Mesothelial cell of epicardium (in vitro differentiated cells): ENCODE measurements at places on chromosomes 4 and X. TPM values are rescaled to one million over a fixed set of nuclear protein-coding genes. Genes with fewer than 3 reads are reported as not detected.

The IL3RA gene
- total RNA-seq = 0.16 to 0.20 TPM in 2 of 3 replicates, not detected in the other

DNA sequence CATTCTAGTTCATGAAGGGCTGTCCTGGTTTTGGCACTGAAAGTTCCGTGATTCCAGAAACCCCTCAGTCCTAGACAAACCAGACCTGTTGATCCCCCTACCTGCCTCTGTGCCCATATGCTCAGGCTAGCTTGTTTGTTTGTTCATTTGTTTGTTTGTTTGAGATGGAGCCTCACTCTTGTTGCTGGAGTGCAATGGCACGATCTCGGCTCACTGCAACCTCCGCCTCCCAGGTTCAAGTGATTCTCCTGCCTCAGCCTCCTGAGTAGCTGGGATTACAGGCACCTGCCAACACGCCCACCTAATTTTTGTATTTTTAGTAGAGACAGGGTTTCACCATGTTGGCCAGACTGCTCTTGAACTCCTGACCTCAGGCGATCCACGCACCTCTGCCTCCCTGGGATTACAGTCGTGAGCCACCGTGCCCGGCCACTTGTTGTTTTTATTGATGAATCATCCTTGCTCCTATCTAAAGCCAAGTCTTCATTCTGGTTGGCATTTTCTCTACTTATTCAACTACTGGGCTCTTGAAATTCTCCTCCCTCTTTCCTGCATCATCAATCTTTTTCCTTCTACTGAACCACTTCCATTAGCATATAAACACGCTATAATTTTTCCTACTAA, 86.3 kb upstream of the BMP2K start:
- no peaks in the 10 kb centered on the region for H3K36me3 ChIP-seq
- no peak for DNase-seq
- H3K27me3 ChIP-seq = no peaks in the 10 kb centered on the region
- H3K4me1 ChIP-seq = peaks cover 11% of the 10 kb centered on the region

GRCh38 chrX:129843459-129844306, at the start of gene ZDHHC9:
TSS of gene ZDHHC9 (minus strand) at chrX:129843886. CDS start at chrX:129841945, 1,941 bp downstream.
- no peaks in the 10 kb centered on the region for H3K36me3 ChIP-seq
- peaks cover 13% of the 10 kb centered on the region for H3K27me3 ChIP-seq
- peak within 1 kb of the TSS; percentile 93 for H3K27ac ChIP-seq
- H3K4me3 ChIP-seq = peak within 1 kb of the TSS; percentile 84
- peak; percentile 91 for DNase-seq
- peaks cover 15% of the 10 kb centered on the region for H3K4me1 ChIP-seq

The BMX gene
- not detected in 3 replicates for total RNA-seq

- peaks cover 6% of the 10 kb centered on the region for H3K36me3 ChIP-seq
- H3K4me3 ChIP-seq = no peak overlapping the region
- no peak overlapping the region for H3K27ac ChIP-seq
- peaks cover 5% of the 10 kb centered on the region for H3K4me1 ChIP-seq
- no peaks in the 10 kb centered on the region for H3K27me3 ChIP-seq
Observed at GRCh38 chr4:150056569-150056968, 21.7 kb upstream of the DCLK2 start.

DNA sequence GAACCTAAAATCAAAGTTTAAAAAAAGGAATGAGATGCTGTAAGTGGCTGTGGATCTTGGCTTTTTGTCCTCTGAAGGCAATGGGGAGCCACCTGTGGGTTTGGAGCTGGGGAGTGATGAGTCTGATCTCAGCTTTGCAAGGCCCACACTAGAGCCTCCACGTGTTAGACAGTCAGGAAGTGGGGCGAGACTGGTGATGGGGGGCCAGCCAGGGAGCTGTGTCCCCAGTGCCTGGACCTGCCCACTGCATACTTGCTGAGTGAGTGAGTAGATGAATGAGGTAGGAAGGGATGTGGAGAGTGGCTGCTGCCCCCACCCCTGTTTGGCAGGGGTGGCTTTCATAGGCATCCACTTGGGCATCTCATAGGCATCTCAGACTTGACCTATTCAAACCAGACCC, 84.0 kb downstream of the NHSL2 start:
- no peak overlapping the region for H3K4me3 ChIP-seq
- no peaks in the 10 kb centered on the region for H3K36me3 ChIP-seq
- H3K4me1 ChIP-seq = peaks cover 40% of the 10 kb centered on the region
- DNase-seq = no peak

- no peak overlapping the region for H3K4me3 ChIP-seq
- no peaks in the 10 kb centered on the region for H3K36me3 ChIP-seq
- H3K27me3 ChIP-seq = no peaks in the 10 kb centered on the region
- no peak overlapping the region for H3K27ac ChIP-seq
- peaks cover 12% of the 10 kb centered on the region for H3K4me1 ChIP-seq
Observed at GRCh38 chr4:115121351-115122043, 8.1 kb upstream of the NDST4 start.

The NIPAL1 gene
- total RNA-seq = 12.1 to 13.4 TPM (median 13.3 TPM) in 3 replicates

The AFF2 gene
- 5.8 TPM in 3 replicates for total RNA-seq

- DNase-seq = no peak
- H3K4me1 ChIP-seq = peaks cover 16% of the 10 kb centered on the region
- peaks cover 14% of the 10 kb centered on the region for H3K27me3 ChIP-seq
- H3K4me3 ChIP-seq = no peak overlapping the region
- H3K36me3 ChIP-seq = no peaks in the 10 kb centered on the region
- H3K27ac ChIP-seq = no peak overlapping the region
Observed at GRCh38 chr4:1547131-1547855, 136.8 kb downstream of the FAM53A start.

The NDNF gene
- total RNA-seq = 8.6 to 10.1 TPM (median 9.9 TPM) in 3 replicates

- peaks cover 5% of the 10 kb centered on the region for H3K4me1 ChIP-seq
- H3K4me3 ChIP-seq = no peak overlapping the region
- H3K27ac ChIP-seq = no peak overlapping the region
- H3K27me3 ChIP-seq = peaks cover 31% of the 10 kb centered on the region
- DNase-seq = no peak
- H3K36me3 ChIP-seq = no peaks in the 10 kb centered on the region
Observed at GRCh38 chr4:154329268-154329868, 162.2 kb downstream of the DCHS2 start.

The FAM120C gene
- 12.5 to 16.1 TPM (median 13.8 TPM) in 3 replicates for total RNA-seq

DNA sequence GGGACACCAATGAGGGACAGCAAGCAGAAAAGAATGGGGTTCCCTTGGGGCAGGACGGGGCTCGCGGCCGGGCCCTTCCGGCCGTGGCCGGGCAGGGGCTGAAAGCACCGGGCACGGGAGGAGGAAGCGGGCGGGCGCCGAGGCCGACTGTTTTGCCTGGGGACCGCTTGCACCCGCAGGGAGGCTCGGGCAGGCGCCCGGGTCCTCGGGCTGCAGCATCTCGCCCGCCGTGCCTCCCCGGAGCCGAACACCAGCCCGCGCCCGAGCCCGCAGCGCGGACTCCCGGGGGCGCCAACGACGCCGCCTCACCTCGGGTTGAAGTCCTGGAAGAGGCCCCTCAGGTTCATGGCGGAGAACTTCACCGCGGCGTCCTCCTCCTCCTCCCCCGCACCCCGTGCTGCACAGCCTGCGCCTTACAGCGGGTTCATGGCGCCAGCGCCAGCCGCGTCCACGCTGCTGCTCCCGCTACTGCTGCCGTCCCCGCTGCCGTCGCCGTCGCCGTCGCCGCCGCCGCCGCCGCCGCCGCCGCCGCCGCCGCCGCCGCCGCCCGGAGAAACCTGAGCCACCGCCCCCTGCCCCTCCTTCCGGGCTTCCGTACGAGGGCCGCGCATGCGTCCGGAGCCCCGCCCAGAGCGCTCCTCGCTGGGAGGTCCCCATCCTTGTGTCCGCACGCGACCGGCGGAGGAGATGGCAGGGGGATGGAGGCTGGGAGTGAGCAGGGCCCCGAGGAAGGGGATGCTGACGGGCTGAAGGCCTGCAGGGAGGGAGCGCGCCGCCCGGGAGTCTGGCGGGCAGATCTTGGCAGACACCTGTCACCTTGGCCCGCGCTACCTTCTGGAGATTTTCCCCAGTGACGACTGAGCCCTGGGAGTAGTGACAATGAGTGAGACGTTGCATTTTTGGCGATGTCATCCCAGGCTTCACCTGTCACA, at the start of gene TMEM185A:
TMEM185A (minus strand) TSS at position 559 of the 932 bp plus-strand sequence; CDS start at position 347, 212 bp downstream.
- peaks cover 31% of the 10 kb centered on the region for H3K27me3 ChIP-seq

- H3K36me3 ChIP-seq = no peaks in the 10 kb centered on the region
- no peaks in the 10 kb centered on the region for H3K27me3 ChIP-seq
- H3K27ac ChIP-seq = no peak overlapping the region
- H3K4me1 ChIP-seq = peaks cover 9% of the 10 kb centered on the region
- H3K4me3 ChIP-seq = no peak overlapping the region
Observed at GRCh38 chr4:23371533-23371932, 518.3 kb downstream of the PPARGC1A start.

GRCh38 chr4:94726524-94727123, 31.1 kb upstream of the BMPR1B start:
- H3K27me3 ChIP-seq = peaks cover 23% of the 10 kb centered on the region
- no peak overlapping the region for H3K27ac ChIP-seq
- H3K4me3 ChIP-seq = no peak overlapping the region
- DNase-seq = no peak
- H3K4me1 ChIP-seq = no peaks in the 10 kb centered on the region

DNA sequence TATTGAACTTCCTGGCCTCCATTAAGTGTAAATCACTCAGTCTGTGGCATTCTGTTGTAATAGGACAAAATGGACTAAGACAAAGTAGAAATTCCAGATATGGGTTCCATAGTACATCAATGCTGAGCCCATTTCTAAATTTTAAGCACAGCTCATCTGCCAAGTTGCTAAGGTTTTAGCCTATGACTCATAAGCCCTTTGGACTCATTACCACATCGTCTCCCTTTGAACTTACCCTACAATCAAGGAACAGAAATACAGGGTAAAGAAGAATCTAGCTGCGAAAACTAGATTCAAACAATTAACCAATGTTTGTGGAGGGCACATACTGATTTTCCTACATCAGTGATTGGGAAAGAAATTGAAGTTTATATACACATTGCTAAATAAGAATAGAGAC, 31.8 kb downstream of the NAA11 start:
- H3K4me3 ChIP-seq = no peak overlapping the region
- no peak for DNase-seq
- peaks cover 8% of the 10 kb centered on the region for H3K27me3 ChIP-seq
- H3K27ac ChIP-seq = no peak overlapping the region
- H3K36me3 ChIP-seq = no peaks in the 10 kb centered on the region

GRCh38 chr4:186687265-186687664, 36.4 kb downstream of the FAT1 start:
- peaks cover 70% of the 10 kb centered on the region for H3K4me1 ChIP-seq
- H3K4me3 ChIP-seq = no peak overlapping the region
- H3K36me3 ChIP-seq = peaks cover 10% of the 10 kb centered on the region

- no peaks in the 10 kb centered on the region for H3K4me1 ChIP-seq
- no peaks in the 10 kb centered on the region for H3K36me3 ChIP-seq
- no peak overlapping the region for H3K4me3 ChIP-seq
- no peak for DNase-seq
- peaks cover 6% of the 10 kb centered on the region for H3K27me3 ChIP-seq
- no peak overlapping the region for H3K27ac ChIP-seq
Observed at GRCh38 chr4:176746846-176747245, 45.9 kb downstream of the VEGFC start.

The PABPC5 gene
- total RNA-seq = 6.8 to 8.4 TPM (median 7.4 TPM) in 3 replicates

DNA sequence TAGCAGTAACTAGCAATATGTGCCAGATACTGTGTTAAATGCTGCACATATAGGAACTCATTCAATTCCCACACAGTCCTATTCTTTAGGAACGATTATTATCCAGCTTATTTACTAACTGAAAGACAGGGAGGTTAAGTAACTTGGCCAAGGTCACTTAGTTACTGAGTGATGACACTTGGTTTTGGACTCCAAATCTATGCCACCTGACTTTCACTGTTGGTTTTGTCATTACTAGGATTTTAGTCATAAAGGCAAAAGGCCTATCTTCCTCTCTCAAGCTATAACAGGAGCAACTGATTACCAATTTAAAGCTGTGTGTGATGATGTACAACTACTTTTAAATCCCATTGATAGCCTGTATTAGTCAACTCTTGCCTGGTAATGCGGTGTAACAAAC, 138.9 kb upstream of the STX18 start:
- no peaks in the 10 kb centered on the region for H3K36me3 ChIP-seq
- no peak for DNase-seq
- no peaks in the 10 kb centered on the region for H3K27me3 ChIP-seq

DNA sequence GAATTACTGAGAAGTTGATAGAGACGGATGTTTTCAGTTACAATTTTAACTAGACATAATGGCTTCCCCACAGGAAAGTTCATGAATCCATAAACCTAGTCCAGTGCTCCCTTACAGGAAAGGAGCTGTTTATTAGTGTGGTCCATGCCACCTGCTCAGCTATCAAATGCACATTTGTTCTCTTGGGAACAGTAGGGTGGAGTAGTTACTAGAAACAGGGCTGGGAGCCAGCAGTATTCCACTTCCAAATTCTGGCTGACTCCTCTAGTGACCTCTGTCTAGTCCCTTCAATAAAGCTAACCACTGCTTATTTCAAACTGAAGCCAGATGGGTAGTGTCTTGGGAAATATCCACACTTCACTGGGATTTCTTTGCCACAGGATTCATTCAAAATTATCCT, 88.4 kb upstream of the TLL1 start:
- peaks cover 5% of the 10 kb centered on the region for H3K4me1 ChIP-seq
- no peaks in the 10 kb centered on the region for H3K36me3 ChIP-seq
- peaks cover 3% of the 10 kb centered on the region for H3K27me3 ChIP-seq
- DNase-seq = no peak
- no peak overlapping the region for H3K27ac ChIP-seq
- no peak overlapping the region for H3K4me3 ChIP-seq

DNA sequence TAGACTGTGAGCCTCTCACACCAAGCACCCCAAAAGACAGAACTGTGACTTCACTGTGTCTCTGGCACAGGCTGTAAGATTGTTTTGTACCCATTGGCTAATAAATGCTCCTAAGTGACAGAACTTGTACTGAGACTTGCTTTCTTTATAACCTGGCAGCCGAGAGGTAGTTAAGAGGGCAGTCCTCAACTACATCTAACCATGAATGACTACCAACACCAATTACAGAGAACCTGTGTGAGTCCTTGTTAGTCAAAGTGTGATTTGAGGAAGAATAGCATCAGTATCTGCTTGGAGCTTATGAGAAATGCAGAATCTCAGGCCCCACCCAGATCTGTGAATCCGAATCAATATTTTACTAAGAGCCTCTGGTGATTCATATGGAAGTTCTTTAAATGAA, 154.0 kb upstream of the FTHL17 start:
- H3K27ac ChIP-seq = no peak overlapping the region
- H3K36me3 ChIP-seq = peaks cover 5% of the 10 kb centered on the region
- H3K4me3 ChIP-seq = no peak overlapping the region
- no peaks in the 10 kb centered on the region for H3K4me1 ChIP-seq
- H3K27me3 ChIP-seq = no peaks in the 10 kb centered on the region

GRCh38 chrX:101383679-101384205, 2.2 kb downstream of the BTK start:
- no peaks in the 10 kb centered on the region for H3K4me1 ChIP-seq
- no peak overlapping the region for H3K4me3 ChIP-seq
- no peak for DNase-seq

The MUC7 gene
- total RNA-seq = not detected in 3 replicates

DNA sequence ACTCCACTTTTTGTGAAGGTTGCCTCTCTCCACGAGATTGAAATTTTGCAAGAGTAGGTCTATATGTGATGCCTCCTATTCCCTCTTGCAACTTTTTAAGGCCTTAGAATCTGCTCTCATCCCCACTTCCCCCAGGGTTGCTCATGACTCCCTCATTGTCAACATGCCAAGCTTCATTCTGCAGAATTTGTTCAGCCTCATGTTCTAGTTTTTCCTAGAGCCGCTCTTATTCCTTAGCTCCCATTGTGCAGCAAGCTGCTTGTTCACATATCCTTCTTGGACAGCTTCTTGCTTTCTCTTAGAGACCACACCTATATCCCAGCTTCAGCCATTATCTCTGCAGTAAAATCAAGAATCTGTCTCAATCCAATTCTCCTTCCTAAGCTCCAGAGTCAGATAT, 82.4 kb downstream of the CNGA2 start:
- H3K27me3 ChIP-seq = no peaks in the 10 kb centered on the region
- peaks cover 5% of the 10 kb centered on the region for H3K4me1 ChIP-seq
- no peak overlapping the region for H3K27ac ChIP-seq
- no peaks in the 10 kb centered on the region for H3K36me3 ChIP-seq
- no peak overlapping the region for H3K4me3 ChIP-seq
- DNase-seq = no peak

- H3K4me3 ChIP-seq = no peak overlapping the region
- H3K4me1 ChIP-seq = no peaks in the 10 kb centered on the region
Observed at GRCh38 chr4:147693218-147693617, 9.3 kb upstream of the PRMT9 start.

The RAB33B gene
- 9.2 to 10.4 TPM (median 9.8 TPM) in 3 replicates for total RNA-seq
